ENCODE measurements at places on chromosomes 5 and 9. TPM values are rescaled to one million over a fixed set of nuclear protein-coding genes. Genes with fewer than 3 reads are reported as not detected.

Gene FBP2
- not detected for total RNA-seq

DNA sequence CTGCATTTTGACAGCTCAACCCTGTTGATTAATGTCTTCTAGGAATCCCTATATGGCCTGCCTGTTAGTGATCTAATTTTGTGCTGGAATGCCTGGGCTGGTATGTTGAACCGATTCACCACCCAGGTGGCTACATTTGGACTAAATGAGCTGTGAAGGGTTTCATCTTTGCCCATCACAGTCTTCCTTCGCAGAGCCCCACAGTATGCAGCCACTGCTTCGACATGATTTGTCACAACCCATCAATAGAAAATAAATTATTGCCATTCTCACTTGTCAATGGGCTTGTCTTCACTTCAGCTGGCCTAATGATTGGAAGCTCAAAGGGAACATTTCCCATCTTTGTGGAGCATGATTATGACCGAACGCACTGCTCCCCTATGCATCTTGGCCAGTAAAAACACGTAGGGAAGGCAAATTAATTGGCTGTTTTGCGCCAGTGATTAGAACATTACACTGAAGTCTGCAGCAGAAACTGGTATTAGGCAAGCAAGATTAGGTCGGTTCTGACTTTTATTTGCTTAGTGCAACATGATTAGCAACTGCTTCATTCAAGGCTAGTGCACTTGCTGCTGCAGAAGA is 408.5 kb downstream of the KIAA0825 start:
- DNase-seq, result no peak

Gene UAP1L1
- 3.4 TPM for total RNA-seq

GRCh38 chr5:17276445-17276844 is 59.0 kb downstream of the BASP1 start:
- no peak for DNase-seq

DNA sequence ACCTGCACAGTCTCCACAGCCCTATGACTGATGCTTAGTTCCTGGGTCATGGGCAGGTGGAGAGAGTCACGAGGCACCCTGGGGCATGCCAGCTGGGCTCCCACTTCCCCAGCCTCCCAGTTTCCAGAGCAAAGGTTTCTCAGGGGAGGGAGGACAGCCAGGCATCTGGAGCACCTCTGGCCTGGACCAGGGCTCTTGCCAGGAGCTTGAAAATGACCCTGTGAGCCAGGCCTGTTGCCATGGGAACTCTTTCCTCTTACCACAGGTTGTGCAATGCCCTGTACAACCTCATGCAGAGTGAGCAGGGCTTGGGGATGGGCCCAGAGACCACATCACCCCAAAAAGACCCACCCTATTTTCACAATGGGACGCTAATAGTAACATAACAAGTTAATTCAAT is 113.1 kb downstream of the PSD2 start:
- no peak for DNase-seq

All from SJSA1 (cell line).